NCI-H1436 (cell line): ENCODE measurements at places on chromosomes 12 and 14.

DNA sequence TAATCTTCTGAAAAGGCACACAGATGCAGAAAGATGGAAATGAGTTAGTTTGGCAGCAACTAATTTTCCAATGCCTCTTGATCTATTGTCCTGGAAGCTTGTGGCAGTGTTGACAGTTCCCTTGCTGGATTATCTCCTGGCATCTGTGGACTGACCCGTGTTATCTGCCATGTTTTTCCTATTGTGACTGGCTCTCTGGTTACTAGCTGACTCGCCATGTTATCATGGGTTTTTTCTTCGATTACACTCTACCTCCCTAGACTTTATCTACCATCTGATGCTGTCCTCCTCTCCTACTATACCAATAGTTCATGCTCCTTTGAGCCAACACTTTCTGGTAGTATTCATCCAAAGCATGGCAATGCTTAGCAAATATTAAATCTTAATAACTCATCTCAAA lies 63.3 kb upstream of the FLRT2 start:
- no peak for DNase-seq

DNA sequence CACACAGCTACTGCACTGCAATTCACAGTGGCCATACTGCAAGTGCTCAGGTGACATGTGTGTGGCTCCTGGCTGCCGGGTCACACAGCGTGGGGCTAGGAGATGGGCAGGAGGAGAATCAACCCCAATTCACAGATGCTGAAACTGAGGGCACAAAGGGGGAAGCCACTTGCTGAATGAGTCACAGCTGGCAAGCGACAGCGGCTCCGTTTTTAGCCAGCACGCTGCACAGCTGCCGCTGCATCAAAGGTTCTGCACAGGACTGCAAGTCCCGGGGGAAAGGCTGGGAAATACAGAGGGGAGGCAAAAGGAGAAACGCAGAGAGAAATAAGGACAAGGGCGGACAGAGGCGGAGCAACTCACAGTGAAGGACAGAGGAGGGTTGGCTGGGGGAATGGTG lies 57.9 kb downstream of the KDM2B start:
- no peak for DNase-seq

- no peak for DNase-seq
These were observed 222.1 kb downstream of the C12orf42 start for GRCh38 chr12:103273645-103274044.

- DNase-seq, result no peak
These were observed 70.7 kb upstream of the LMNTD1 start for GRCh38 chr12:25623816-25624215.

GRCh38 chr12:102564026-102564425 lies 83.7 kb upstream of the IGF1 start:
- DNase-seq, result no peak

GRCh38 chr12:94799136-94799535 lies 148.8 kb upstream of the TMCC3 start:
- DNase-seq, result no peak

GRCh38 chr14:89469210-89470198 lies 52.5 kb upstream of the FOXN3 start:
- DNase-seq, result no peak

DNA sequence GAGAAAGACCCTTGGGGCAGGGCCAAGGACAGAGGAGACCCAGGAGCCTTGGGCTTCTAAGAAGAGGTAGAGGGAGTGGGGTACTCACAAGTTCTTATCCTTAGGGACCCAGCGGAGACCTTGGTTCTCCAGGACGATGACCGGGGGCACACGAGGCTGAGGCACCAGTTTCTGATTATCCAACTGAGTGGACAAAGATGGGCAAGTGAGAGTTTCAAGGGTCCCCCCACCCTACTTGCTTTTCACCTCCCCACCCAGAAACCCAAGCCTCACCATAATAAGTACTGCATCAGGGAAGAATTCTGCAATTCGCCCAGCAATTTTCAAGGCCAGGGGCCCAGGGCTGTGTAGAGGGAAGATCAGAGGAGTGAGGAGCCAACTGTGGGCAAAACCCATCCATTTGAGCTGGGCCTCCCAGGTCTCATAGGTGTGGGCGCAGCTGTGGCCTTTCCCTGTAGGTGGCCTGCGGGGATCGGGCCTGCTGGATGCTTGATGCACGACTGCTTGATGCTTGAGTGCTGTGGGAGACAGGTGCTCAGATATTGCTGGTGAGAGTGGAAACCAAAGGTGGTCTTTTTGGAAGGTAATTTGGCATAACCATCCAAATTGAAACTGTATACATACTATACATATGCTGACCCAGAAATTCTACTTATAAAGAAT lies 2.0 kb downstream of the EMC9 start:
- no peak for DNase-seq

DNA sequence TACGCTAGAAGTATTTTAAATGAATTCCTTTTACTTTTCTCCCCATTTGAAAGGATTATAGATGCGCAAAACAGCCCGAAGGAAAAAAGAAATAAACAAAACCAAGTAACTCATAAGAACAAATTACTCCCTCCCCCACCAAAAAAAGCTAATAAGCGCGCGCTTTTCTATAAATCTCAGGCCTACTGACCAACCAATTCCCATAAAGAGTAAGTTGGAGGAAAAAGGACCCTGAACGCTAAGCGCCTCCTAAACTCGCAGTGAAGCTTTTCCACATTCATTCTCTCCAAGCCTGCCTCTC lies 588 bp downstream of the MBIP start:
- no peak for DNase-seq

DNA sequence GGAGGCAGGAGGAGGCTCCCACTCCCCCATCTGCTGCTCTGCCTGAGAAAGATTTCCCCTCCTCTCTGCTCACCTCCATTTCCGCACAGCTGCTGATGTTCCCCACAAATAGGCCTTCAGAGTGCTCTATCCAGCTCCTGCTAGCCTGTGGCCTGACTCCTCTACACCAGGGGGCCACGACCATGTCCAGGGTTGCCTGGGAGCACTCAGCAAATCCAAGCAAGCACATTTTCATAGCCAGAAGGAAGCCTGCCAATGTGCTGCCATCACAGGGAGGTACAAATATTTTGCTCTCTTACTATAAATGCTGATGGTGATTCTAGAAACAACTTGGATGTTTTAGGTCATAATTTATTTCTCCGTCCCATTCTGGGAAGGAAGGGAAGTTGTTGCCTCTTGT lies 17.3 kb downstream of the KCNA5 start:
- no peak for DNase-seq

GRCh38 chr12:19074700-19075099 lies 54.8 kb upstream of the PLEKHA5 start:
- DNase-seq, result no peak

DNA sequence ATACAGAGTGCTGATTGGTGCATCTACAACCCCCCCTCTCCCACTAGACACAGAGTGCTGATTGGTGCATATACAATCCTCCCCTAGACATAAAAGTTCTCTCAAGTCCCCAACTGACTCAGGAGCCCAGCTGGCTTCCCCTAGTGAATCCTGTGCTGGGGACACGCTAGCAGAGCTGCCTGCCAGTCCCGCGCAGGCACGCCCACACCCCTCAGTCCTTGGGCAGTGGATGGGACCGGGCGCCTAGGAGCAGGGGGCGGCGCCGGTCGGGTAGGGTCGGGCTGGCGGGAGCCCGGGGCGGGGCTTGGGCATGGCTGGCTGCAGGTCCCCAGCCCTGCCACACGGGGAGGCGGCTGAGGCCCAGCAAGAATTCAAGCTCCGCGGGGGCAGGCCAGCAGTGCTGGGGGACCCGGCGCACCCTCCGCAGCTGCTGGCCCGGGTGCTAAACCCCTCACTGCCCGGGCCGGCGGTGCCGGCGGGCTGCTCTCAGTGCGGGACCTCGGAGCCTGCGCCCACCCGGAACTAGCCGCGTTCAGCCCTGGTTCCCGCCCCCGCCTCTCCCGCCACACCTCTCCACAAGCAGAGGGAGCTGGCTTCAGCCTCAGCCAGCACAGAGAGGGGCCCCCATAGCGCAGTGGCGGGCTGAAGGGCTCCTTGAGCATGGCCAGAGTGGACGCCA lies 64.3 kb upstream of the DDHD1 start:
- peak; percentile 83 for DNase-seq

DNA sequence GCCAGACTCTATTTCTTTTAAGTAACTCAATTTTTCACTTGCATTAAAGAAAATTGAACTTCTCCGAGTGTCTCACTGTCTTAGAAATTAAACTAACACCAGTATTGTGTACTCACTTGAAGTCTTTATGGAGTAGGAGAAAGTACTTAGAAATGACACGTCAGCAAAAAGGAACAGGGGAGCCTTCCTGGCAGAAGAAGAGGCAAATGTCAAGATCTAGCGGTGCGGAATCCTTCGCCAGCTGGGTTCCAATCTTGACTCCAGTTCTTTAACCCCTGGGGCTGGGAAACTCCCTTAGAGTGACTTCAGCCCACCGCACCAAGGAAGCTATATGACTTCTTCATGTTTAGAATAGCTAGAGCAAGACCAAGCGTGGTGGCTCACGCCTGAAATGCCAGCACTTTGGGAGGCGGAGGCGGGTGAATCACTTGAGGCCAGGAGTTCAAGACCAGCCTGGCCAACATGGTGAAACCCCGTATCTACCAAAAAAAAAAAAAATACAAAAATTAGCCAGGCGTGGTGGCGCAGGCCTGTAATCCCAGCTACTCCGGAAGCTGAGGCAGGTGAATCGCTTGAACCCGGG lies 34.4 kb downstream of the WBP11 start:
- no peak for DNase-seq

DNA sequence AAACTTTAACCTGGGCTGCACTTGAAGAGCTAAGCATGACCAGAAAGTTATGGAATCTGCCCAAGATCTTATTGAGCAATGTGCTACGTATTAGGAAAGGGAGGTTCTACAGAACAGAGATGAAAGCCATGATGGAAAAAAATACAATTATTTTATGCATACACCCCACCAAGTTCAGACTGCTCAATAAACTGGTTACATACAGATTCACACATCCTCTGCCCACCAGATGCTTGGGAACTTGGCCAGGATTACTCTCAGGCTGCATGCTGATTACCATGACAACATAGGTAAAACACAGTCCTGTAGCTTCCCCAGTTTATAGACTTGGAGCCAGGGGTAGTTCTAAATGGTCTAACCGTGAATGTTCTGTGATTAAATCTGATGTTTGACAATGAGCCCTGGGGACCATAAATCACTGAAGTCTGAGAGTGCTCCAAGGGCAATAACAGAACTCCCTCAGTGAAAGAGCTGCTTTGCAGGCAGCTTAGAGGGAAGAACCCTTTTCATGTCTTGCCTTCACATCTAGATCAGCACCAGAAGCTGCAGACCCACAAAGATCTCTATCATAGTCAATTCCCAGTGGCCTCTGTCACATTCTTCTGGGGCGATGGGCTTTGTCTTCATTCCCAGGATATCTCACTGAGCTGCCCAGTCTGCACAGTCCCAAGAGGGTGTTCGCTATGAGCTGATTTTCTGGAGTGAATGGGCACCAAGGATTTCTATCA lies 232.2 kb downstream of the EMP1 start:
- peak; percentile 5 for DNase-seq

DNA sequence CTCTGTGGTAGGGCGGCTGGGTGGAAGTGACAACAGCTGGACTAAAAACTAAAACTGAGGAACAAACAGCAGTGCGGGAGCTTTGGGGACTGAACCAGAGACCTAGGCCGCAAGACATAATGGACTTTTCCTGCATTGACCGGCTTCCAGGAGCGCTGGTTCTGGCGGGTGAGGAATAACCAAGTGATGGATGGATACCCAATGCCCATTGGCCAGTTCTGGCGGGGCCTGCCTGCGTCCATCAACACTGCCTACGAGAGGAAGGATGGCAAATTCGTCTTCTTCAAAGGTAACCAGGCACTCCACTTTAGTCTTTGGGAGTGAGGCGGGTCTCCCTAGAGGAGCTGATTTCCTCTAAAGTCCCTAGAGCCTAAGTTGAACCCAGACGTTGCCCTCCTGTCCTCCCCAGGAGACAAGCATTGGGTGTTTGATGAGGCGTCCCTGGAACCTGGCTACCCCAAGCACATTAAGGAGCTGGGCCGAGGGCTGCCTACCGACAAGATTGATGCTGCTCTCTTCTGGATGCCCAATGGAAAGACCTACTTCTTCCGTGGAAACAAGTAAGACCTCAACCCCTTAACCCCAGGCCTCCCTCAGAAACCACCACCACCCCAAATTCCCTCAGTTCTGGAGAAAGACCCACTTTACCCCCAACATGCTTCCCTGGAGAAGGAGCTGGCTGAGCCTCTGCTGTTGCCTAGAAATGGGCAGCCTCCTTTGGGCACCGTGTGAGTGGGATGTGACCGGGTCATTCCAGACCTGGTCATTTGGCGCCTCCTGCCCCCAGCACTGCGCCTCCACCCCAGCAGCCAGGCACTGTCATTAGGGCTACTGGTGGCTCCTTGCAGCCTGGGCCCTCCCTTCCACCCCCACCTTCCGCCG lies 8.1 kb downstream of the MMP14 start:
- DNase-seq, result no peak

DNA sequence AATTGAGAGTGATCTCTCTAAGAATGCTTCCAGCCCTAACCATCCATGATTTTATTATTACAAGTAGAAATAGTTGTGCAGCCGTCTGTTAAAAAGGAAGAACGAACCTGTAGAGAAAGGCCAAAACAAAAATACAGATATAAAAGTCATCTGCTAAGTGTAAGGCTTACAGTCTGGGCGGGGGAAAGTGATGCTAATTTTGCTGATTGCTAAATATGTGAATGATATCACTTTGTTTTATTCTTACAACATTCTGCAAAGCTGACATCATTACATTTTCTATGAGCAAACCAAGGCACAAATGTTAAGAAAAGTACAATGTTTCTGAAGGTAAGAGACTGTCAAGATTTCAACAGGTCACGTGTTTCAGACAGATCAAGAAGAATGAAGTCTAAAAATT lies 101.5 kb upstream of the RAP1B start:
- no peak for DNase-seq

DNA sequence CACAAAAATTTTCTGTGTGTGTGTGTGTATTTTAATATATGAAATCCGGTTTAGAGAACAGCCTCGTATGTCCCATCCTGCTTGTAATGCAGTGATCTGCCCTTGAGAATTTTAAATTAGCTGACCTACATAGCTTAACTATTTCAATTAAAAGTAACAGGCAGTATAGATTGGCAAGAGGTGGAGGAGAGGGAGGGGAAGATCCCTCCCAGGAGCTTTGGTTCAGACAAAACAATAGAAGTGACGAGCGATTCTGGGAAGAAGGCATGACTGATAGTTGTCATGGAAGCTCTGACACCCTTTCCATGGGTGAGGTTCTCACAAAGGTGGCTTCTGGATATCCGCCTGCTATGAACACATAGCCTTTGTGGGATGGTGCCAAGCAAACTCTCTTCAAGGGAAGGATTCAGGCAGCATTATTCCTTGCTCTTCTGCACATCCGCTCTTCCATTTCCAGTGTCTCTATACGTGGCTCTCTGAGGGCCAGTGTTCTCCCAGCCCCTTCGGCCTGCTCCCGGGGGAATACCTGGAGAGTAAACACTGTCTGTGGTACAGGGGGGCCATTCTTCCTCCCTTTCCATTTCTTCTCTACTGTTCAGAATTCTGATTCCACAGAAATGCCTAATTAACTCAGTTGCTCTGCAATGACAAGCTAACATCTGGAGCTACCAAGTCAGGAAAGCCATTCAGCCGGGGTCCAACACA lies 182.0 kb downstream of the CACNA1C start:
- no peak for DNase-seq

DNA sequence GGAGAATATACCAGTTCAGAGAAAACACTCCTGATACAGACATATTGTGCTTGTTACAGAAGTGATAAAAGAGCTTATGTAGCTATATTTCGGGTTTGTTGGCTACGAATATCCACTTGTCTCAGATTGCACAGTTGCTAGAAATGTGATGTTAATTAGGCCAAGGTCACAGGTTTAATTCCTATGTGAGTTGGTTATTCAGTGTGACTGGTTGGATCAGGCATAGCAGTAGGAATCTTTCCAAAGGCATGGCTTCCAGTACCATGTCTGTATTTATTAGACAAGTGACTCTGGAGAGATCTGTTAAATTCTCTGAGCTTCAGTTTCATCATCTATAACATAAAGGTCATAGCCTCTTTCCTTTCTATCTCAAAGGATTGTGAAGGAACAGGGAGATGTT lies 152.7 kb upstream of the KITLG start:
- DNase-seq, result no peak
